ENCODE measurements at places on chromosomes 16 and 17.

- DNase-seq, result peak; percentile 24
Observed at GRCh38 chr17:56593646-56594319, at the start of gene NOG. TSS of gene NOG (plus strand) at chr17:56593699. CDS start at chr17:56594224, 525 bp downstream.

DNA sequence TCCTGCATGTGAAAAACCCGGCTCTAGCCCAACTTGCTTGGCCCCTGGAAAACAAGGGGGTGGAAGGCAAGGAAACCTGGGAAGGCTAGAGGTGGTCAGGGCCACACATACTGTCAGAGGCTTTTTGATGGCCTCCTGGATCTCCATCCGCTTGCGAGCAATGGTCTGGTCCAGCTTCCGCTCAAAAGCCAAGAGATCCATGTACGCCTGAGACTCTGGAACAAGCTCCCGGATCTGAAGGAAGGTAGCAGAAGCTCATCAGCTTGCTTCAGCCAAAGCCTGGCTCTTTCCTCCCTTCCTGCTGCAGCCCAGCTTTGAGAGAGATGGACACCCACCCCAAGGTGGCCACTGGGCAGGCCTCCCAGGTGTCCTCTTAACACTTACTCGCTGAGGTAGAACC, 5.7 kb downstream of the SMARCD2 start:
- no peak for DNase-seq

GRCh38 chr17:82031885-82032627, 578 bp downstream of the RAC3 start:
- DNase-seq, result no peak

GRCh38 chr16:49277386-49277742, 4.3 kb downstream of the CBLN1 start:
- DNase-seq, result no peak

DNA sequence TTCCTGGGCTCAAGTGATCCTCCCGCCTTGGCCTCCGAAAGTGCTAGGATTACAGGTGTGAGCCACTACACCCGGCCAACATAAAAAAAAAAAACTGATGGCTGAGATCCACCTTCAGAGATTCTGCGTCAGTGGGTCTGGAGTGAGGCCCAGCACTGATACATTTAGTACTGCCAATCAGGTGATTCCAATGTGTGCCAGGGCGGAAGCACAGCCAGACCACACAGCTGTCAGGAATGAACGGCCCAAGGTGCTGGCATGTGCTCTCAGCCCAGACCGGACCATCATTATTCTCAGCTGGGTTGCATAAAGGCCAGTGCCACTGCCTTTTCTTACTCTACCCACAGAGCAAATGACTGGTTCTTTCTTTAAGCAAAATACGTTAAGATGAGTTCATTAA, 1.2 kb upstream of the BCO1 start:
- no peak for DNase-seq

DNA sequence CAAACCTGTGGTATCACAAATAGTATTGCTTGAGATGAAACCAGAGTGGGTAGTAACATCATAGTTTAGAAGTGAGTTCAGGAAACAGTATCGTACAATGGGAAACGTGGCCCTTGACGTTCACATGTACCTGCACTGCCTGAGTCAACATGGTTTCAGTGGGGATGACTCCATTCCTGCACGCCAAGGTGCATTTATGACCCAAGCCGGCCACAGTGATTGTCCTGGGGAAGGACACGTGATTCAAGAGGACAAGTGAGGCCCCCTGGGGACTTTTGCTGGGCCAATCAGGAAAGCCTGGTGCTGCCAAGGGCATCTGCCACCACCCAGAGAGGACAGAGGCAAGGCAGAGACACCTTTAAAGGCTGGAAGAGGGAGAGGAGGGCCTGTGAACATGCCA, 119.2 kb downstream of the AXIN2 start:
- no peak for DNase-seq

GRCh38 chr16:11143372-11144035, 112.5 kb downstream of the SOCS1 start:
- no peak for DNase-seq

DNA sequence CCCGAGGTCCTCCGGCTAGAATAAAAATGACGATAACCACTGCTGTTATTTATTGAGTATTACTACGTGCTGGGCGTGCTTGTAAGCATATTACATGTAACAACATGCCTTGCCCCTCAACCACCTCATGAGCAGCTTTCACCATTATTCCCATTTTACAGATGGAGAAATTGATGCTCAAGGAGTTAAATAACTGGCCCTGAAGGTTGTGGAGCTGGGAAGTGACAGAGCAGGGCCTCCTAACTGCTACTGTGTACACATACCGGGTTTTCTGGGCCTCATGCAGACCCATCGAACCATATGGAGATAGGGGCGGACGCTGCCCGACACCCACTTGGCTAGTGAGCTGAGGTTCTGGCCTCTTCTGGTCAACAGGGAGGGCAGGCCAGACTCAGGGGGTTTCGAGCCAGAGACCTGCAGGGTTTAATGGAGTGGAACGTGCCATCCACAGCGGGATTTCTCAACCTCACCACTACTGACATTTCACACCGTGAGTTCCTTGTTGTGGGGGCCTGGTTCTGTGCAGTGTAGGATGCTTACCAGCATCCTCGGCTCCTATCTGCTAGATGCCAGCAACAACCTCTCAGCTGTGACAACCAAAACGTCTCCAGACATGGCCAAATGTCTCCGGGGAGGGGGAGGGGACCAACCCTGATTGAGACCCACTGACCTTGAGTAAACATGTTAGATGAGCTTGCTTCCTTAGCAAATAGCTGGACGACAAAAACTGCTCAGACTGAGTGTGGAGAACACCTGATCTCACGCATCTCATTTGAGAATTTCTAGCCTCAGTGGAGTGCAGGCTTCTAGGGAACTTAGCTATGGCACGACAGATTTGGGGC, 432.0 kb downstream of the SLC39A11 start:
- DNase-seq, result no peak

- DNase-seq, result no peak
Observed at GRCh38 chr16:12458591-12459358, 344.9 kb downstream of the CPPED1 start.

DNA sequence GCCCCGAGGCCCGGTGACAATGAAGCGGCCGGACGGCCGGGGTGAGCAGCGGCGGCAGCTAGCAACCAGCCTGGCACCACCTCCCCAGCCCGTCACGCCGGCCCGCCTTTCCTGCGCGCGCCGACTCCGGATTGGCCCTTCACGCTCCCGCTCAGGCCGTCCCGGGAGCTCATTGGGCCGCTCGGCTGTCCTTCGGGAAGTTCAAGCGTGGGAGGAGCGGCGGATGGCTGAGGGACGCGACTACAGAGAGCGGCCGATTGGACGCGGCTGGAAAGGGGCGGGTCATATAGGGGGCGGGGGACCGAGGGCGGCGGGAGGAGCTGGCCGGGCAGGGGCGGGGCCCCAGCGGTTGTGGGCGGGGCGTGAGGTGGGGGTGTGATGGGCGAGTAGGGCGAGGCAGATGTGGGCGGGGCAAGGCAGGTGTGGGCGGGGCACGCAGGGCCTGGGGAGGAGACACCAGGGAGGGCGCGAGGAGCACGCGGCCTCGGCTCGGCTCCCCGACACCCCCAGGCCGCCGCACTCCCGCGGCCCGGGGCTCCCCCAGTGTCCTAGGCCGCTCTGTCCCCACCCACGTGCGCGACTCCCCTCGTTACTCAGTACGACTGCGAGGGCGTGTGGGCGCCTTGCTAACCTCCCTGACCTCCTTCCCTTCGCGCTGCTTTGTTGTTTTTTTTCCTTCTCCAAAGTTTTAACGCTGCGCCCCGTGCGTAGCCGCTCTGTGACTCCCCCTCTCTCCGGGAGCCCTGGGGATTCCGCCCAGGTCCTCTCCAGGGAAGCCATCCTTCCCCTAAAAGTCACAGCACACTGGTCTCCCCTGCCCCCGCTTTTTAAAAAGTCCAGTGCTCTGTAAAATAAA, at the start of gene CEP131:
Gene CEP131, minus strand, starts transcription at position 60 of the 856 bp plus-strand sequence. CDS start 2,909 bp downstream, outside the sequence.
- DNase-seq, result peak; percentile 99

DNA sequence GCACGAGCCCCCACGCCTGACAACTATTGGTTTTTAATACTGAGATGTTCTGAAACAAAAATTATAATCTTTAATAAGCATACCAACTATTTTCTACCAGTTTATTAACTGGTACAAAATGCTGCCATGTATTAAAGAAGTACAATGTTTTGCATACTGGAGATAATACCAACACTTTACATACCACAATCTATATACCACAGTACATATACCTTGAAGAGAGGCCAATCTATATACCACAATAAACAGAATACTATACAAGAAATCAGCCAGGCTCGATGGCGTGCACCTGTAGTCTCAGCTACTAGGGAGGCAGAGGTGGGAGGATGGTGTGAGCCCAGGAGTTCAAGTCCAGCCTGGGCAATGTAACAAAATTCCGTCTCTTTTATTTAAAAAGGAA, 9.9 kb downstream of the GPATCH8 start:
- no peak for DNase-seq

DNA sequence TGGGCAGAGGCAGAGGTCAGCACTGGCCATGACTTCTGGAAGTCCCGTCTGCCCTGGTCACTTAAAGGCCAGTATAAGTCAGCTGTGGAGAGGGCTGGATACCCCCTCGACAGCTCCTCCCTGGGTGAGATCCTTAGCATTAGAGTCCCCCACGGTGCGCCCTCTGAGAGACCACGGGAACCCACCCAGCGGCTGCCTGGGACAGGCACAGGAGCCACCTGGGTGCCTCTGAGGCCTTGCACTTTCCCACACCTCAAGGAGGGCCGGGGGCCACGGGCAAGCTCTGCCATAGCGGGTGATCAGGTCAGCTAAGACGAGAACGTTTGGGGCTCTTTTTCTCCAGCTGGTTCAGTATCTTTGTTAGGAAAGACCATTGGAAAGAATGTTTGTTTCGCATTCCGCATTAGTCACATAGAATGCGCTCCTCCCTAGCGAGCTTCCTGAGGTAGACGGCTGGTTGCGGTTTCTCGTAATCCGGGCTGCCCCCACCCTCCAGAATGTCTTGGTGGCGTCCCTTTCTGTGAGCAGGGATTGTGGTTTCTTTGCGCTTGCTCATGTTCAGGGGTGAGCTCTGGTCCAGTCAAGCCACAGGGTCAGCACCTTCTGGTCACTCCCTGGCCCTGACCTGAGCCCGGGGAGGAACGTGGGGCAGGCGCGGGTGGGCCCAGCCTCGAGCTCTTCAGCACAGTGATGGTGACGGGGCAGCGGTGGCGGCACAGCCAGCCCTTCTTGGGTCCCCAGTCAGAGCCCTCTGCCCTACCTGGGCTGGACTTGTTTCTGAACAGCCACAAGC, 25.2 kb downstream of the NME3 start:
- DNase-seq, result no peak

- no peak for DNase-seq
Observed at GRCh38 chr16:61654962-61655361, 381.3 kb downstream of the CDH8 start.

DNA sequence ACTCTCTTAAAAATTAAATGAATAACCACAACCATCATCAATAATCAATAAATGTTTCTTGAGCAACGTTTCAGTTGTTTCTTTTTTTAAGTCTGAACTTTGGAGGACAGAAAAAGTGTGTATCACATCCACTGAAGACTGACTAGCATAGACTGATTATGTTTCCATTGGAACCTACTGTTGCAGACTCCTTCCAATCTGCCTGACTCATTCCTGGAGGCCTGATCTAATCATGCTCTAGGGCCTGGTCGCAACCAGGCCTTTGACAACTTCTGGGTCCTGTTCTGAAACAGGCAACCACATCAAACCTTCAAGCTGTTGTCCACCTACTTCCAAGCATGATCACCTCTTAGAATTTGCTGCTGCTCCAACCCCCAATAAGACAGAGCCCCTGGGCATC, 109.2 kb upstream of the NUDT7 start:
- no peak for DNase-seq

- DNase-seq, result no peak
Observed at GRCh38 chr16:63195336-63195735, 1159.1 kb upstream of the CDH8 start.

- no peak for DNase-seq
Observed at GRCh38 chr16:47638175-47638574, 177.0 kb downstream of the PHKB start.

DNA sequence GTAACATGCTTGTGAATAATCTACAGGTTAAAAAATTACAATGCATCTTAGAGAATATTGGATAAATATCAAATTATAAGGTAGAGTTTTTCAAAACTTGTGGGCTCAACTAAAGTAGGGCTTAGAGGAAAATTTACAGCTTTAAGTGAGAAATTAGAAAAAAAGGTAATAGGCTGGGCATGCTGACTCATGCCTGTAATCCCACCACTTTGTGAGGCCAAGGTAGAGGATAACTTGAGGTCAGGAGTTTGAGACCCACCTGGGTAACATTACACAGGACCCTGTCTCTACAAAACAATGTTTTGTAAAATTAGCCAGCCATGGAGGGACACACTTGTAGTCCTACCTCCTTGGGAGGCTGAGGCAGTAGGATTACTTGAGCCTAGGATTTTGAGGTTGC, 4.5 kb downstream of the ATF7IP2 start:
- DNase-seq, result no peak

DNA sequence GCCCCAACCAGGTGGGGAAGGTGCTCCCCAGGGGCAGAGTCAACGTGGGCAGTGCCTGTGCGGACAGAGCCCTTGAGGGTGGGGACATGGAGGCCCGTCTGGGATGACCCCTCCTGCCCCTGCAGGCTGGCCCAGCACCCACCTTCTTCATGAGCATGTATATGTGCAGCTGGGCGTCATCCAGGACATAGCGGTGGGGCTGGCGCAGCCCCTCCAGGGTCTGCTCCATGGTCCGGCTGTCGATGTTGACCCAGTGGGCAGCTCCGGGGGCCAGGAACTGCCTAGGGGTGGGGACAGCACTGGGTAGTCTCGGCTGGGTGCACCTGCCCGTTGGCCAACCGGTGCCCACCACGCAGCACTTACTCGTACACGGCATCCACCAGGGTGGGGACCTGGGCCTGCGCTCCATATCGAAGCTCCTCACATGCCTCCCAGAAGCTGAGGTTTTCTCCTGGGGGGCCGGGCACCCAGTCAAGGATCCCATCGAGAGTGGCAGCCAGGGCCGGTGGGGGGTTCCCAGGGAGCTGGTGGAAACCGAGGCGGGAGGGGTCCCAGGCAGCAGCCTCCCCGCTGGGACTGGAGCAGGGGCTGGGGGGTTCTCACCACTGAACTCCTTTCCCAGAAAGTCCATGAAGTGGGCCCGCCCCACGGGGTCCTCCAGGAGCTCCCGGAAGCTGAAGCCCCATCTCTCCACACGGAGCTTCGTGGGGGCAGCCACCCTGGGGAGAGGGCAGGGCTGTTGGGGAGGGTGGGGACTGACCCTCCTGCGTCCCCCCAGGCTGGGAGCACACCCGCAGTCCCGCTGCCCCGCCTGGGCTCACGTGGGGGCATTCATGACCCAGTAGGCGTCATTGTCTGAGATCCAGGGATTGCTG, 5.1 kb downstream of the RGS11 start:
- DNase-seq, result no peak

GRCh38 chr17:39026980-39027451, 59.8 kb upstream of the FBXO47 start:
- no peak for DNase-seq

GRCh38 chr17:80353718-80354275, 61.2 kb upstream of the ENDOV start:
- DNase-seq, result no peak

- no peak for DNase-seq
Observed at GRCh38 chr16:82954224-82954929, 327.6 kb downstream of the CDH13 start.

DNA sequence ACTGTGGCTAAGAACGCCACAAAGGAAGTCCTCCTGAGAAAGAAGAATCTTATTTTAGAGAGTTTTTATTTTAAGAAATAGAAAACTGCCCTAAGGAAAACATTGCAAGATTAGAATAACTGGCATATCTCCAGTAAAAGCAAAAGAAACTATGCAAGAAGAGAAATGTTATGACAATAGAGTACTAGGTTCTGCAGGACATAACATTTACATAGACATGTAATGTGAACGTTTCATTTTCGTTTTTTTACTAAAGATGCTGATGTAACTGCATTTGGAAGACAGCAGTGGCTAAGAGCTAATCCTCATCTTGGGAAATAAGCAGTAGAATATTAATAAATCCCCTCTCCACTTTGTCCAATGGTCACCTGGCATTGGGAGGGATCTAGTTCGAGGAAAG, 7.8 kb upstream of the ASGR2 start:
- peak; percentile 36 for DNase-seq

Data from dermis microvascular lymphatic vessel endothelial cell (primary cell).